Body of pancreas (tissue), 4 donors: ENCODE measurements at places on chromosomes 6 and 20.

DNA sequence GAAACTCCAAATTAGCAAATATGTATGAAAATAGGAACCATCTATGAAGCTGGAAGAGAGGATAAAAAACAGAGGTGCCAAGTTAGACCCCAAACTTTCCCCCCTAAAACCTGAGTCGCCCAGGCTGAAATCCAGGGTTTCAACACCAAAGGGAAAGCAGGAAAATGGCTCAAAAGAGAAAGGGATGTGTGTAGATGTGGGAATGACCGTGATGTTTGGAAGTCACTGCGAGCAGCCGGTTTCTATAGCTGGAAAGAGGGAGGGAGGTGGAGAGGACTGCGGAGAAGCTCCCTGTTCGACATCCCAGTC, 4.5 kb downstream of the RING1 start:
- H3K27ac ChIP-seq, result no peak overlapping the region
- H3K4me3 ChIP-seq, result no peak overlapping the region
- DNase-seq, result no peak

GRCh38 chr6:56749632-56750151, 107.0 kb upstream of the DST start:
- DNase-seq, result no peak
- H3K4me1 ChIP-seq, result no peaks in the 10 kb centered on the region
- no peaks in the 10 kb centered on the region for H3K36me3 ChIP-seq
- no peaks in the 10 kb centered on the region for H3K27me3 ChIP-seq
- no peak overlapping the region for H3K27ac ChIP-seq

DNA sequence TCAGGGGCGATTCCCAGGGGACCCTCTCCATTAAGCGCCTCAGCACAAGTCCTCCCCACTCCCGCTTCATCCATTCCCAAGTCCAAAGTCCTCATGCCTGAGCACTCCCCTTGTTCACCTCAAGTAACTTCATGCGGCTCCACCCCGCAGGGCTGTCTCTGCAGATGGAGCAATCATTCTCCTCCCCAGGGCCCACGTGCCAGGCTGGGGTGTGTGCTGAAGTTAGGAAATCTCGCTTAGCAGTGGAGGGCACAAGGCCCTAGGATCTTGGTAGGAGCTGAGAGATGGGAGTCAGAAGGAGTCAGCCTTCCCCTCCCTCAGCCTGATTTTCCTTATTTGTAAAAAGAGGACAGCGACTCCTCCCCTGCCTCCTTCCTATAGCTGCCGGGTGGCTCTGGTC, 3.5 kb downstream of the TGM3 start:
- no peaks in the 10 kb centered on the region for H3K27me3 ChIP-seq
- peak overlapping the region; percentile 58 for H3K27ac ChIP-seq
- no peak overlapping the region for H3K4me3 ChIP-seq
- H3K36me3 ChIP-seq, result no peaks in the 10 kb centered on the region
- peaks cover 60% of the 10 kb centered on the region for H3K4me1 ChIP-seq
- DNase-seq, result peak; percentile 53

- no peak overlapping the region for H3K27ac ChIP-seq
- no peaks in the 10 kb centered on the region for H3K4me1 ChIP-seq
- no peaks in the 10 kb centered on the region for H3K27me3 ChIP-seq
- DNase-seq, result no peak
These were observed 119.7 kb upstream of the NXT1 start for GRCh38 chr20:23230766-23231385.

DNA sequence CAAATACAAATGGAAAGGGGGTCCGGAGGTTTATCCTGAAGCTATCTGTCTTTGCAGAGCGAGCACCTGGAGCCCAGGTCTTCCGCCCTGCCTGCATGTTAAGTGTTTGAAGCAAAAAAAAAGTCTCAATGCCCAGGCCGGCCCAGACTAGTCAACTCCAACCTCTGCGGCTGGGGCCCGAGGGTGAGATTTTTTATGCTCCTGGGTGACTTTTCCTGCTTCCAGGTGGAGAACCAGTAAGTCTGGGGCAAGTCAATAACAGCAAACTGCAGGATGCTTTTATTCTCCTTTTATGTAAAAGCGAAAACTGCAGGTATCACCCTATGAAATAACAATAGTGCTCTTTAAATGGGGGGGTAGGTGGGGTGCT, 2.0 kb upstream of the ZBP1 start:
- H3K4me3 ChIP-seq, result no peak overlapping the region
- no peak overlapping the region for H3K27ac ChIP-seq
- DNase-seq, result no peak

GRCh38 chr6:145643760-145644159, 91.6 kb downstream of the EPM2A start:
- H3K4me1 ChIP-seq, result no peaks in the 10 kb centered on the region
- no peak overlapping the region for H3K4me3 ChIP-seq
- no peaks in the 10 kb centered on the region for H3K36me3 ChIP-seq
- H3K27me3 ChIP-seq, result no peaks in the 10 kb centered on the region

- H3K4me3 ChIP-seq, result no peak overlapping the region
- H3K27me3 ChIP-seq, result no peaks in the 10 kb centered on the region
- H3K4me1 ChIP-seq, result no peaks in the 10 kb centered on the region
- no peaks in the 10 kb centered on the region for H3K36me3 ChIP-seq
- H3K27ac ChIP-seq, result no peak overlapping the region
These were observed 193.8 kb downstream of the SMOC2 start for GRCh38 chr6:168634541-168635328.

- no peaks in the 10 kb centered on the region for H3K36me3 ChIP-seq
- no peak overlapping the region for H3K4me3 ChIP-seq
- H3K27ac ChIP-seq, result no peak overlapping the region
- H3K27me3 ChIP-seq, result no peaks in the 10 kb centered on the region
These were observed 4.2 kb downstream of the FOXS1 start for GRCh38 chr20:31840906-31841816.

GRCh38 chr20:62367633-62368391, 700 bp upstream of the LAMA5 start:
- H3K4me1 ChIP-seq, result peaks cover 70% of the 10 kb centered on the region
- DNase-seq, result no peak
- H3K27ac ChIP-seq, result peak overlapping the region; percentile 88
- no peaks in the 10 kb centered on the region for H3K36me3 ChIP-seq

- no peaks in the 10 kb centered on the region for H3K36me3 ChIP-seq
- H3K27me3 ChIP-seq, result no peaks in the 10 kb centered on the region
- H3K4me3 ChIP-seq, result no peak overlapping the region
- peaks cover 57% of the 10 kb centered on the region for H3K4me1 ChIP-seq
- no peak overlapping the region for H3K27ac ChIP-seq
These were observed 21.5 kb downstream of the SYNJ2 start for GRCh38 chr6:158002951-158003853.

GRCh38 chr6:51292659-51293058, 474.0 kb downstream of the TFAP2B start:
- H3K36me3 ChIP-seq, result no peaks in the 10 kb centered on the region
- H3K27ac ChIP-seq, result no peak overlapping the region
- H3K4me3 ChIP-seq, result no peak overlapping the region
- no peaks in the 10 kb centered on the region for H3K4me1 ChIP-seq
- H3K27me3 ChIP-seq, result no peaks in the 10 kb centered on the region
- DNase-seq, result no peak

DNA sequence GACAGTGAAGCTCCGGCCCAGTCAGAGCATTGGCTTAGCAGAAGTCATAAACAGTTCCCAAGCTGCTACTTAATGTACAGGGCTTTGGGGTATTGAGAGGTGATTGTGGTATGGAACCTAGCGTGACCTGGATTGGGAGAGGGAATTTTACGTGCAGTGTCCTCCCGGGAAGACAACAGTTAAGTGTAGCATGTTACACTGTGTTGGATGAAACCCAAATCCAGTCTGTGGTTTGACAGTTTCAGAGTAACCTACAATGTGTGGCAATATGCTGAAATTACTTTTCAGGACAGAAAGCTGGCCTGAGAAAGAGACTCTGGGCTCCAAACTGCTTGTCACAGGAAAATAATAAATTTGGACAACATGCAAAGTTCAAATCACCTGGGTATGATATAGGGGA, 28.1 kb upstream of the RALGAPA2 start:
- H3K27me3 ChIP-seq, result no peaks in the 10 kb centered on the region
- peaks cover 28% of the 10 kb centered on the region for H3K4me1 ChIP-seq
- H3K36me3 ChIP-seq, result no peaks in the 10 kb centered on the region
- H3K4me3 ChIP-seq, result no peak overlapping the region

GRCh38 chr20:24963672-24964505, 14.8 kb downstream of the CST7 start:
- peaks cover 4% of the 10 kb centered on the region for H3K4me1 ChIP-seq
- no peaks in the 10 kb centered on the region for H3K36me3 ChIP-seq
- no peak overlapping the region for H3K4me3 ChIP-seq
- no peak overlapping the region for H3K27ac ChIP-seq
- no peak for DNase-seq

GRCh38 chr6:36184311-36184710, 12.2 kb upstream of the BRPF3 start:
- no peak overlapping the region for H3K27ac ChIP-seq
- no peak overlapping the region for H3K4me3 ChIP-seq

DNA sequence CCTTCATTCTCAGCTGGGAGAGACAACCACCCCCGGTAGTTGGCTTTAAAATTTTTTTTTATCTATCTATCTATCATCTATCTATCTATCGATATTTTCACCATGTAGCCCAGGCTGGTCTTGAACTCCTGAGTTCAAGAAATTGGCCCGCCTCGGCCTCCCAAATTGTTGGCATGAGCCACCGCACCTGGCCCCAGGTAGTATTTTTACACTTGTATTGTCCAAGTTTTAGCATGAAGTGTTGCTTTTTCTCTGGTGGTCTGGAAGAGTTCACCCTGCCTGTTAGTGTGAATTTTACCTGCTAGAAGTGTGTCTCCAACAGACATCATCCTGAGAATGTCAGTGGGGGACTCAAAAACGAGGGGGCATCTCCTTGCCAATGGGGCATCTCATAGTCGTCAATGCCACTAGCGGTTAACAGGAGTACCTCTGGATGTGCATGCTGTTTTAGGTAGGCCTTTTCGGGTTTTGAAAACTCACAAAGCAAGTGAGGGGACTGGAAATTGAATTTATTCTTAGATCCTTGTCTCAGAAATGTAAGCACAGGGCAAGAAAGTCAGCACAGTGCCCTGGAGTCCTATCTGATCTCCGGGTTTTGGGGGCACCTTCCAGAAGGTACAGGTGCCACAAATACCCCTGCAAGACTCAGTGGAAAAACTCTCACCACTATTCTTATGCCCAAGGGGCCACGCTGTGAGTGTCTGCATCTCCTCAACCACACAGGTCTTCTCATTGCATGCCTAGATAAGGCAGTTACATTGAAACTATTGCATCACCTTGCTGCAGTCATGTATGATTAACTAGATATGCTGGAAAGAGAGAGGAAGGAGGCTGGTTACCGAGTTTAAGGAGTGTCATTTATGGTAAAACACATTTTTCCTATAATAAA, 37.1 kb downstream of the TNFAIP3 start:
- no peaks in the 10 kb centered on the region for H3K27me3 ChIP-seq
- no peak for DNase-seq
- H3K4me3 ChIP-seq, result no peak overlapping the region
- H3K27ac ChIP-seq, result no peak overlapping the region
- H3K36me3 ChIP-seq, result no peaks in the 10 kb centered on the region

DNA sequence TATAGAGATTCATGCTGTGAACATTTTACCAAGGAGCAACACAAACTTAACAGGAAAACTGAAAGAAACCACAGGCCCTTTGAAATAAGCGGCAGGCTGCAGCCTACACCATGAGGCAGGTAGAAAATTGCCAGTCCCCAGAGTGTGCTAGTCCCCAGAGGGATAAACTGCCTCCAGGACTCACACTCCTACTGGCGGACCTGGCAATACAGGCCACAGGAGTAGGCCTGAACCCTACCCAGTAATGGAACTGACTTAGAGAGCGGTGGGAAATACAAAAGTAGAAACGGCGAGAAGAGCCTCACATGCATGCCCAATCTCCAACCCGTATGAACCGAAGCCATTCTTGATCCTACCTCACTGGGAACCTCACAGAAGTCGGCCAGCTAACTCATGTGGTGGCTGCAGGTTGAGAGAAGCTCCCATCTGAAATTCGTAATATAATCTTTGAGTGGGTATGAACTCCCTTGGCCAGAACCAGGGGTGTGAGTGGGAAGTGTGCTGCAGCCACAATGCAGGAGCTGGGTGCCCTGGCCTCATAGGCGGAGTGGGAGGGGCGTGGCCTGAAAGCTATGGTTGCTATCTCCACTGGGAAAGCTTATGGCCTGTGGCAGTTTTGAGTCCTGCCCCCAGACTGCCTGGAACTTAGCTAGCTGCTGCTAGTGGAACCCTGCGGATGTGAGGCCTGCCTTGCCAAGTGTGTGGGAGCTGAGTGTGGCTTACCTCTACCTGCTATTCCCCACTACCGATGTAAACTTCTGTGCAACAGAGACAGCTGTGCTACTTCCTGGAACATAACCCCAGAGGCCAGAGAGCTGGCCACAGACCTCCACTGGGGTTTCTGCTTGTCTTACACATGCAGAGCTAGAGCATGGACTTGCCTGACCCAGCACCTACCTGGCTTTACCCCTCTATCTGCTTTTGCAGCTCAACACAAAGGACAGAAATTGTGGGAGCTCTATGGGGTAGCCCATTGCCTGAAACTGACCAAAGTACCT, 146.5 kb upstream of the COL21A1 start:
- no peak overlapping the region for H3K27ac ChIP-seq
- no peak for DNase-seq
- H3K4me3 ChIP-seq, result no peak overlapping the region
- H3K27me3 ChIP-seq, result no peaks in the 10 kb centered on the region

GRCh38 chr20:1816384-1817381, 78.5 kb upstream of the SIRPA start:
- no peaks in the 10 kb centered on the region for H3K27me3 ChIP-seq
- H3K4me1 ChIP-seq, result peaks cover 24% of the 10 kb centered on the region
- no peak for DNase-seq

DNA sequence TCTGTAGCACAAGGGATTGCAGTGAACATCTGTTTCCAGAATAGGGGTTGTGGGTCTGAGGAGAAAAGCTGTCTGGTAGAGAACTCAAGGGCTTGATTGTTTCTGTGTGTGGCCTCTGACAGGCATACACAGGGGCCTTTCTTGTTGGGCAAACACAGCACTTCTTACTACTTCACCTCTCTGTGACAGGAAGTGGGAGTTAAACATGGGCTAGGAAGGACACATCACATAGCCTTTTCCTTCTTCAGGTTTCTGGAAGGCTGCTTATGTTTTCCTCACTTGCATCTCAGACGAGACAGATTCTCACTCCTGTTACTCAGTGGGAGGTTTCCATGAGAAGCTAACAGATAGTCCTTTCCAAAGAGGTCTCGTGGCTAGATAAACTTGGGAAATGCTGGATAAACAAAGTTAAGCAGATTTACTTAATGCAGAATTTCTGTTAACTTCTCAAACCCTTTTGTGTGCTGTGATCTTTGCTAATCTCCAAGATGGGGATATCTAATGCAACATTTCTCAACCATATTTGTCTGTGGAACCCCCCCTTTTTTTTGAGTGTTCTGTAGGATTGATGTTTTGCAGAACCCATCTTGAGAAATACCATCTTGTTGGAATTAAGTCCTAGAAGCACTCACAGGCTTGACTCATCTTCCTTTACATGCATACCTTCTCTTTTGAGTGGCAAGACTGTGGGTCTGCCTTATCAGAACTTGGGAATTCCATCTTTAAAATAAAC, 41.9 kb upstream of the RNF8 start:
- H3K36me3 ChIP-seq, result peaks cover under 1% of the 10 kb centered on the region
- H3K27me3 ChIP-seq, result no peaks in the 10 kb centered on the region
- no peak overlapping the region for H3K27ac ChIP-seq
- no peak overlapping the region for H3K4me3 ChIP-seq
